M059J (cell line): ENCODE measurements at places on chromosomes 5 and 9.
A peak's percentile ranks its signal among the peaks of the same experiment; 100 is the strongest.

DNA sequence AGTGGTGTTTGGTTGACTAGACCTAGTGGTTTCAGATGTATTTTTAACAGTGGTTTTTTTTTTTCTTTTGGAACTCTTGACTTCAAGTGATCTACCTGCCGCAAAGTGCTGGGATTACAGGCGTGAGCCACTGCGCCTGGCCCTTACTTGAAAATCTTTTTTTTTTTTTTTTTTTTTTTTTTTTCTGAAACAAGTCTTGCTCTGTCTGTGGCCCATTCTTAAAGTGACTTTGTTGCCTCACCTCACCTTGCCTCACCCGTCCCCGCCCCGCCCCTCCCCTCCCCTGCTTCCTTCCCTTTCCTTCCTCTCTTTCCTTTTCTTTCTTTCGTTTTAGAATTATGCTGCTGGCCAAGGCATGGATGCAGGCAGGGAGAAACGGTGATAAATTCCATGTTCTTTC is 26.0 kb downstream of the GPBP1 start:
- no peak for DNase-seq

DNA sequence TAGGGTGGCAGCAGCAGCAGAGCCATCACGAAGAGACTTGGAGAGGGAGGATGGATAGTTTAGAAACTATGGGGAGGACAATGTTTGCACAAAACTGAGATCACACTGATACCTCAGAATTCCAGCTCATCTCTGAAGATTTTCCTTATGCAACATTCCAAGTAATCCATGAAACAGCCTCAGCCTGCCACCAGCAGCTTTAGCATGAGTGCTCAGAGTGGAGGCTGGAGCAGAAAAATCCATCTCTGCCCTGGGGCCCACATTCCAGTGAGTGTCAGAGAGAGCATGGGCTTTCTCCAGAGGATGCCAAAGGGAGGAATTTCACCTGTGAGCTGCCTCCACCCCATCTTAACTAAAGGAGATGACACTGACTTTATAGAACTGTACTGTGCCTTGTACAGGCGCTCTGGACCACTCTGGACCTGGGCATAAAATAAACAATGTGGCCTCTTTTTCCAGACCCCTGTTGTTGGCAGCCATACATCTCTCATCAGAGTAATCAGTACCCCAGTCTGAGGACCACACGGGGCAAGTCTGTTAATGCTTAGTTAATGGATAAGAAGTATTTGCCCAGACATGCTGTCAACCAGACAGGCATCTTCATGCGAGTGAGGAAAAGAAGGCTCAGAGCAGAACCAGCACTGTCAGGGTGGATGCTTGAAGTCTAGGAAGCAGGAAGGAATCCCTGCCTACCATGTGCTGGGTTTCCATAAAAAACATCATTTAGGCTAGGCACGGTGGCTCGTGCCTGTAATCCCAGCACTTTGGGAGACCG is 440.9 kb downstream of the ENC1 start:
- DNase-seq = peak; percentile 63

GRCh38 chr5:77239126-77239741 is 28.8 kb downstream of the PDE8B start:
- peak; percentile 22 for DNase-seq

- DNase-seq = peak; percentile 61
Observed at GRCh38 chr5:140926443-140927227, 536 bp downstream of the PCDHAC1 start.

GRCh38 chr5:78699552-78700153 is 51.1 kb upstream of the LHFPL2 start:
- DNase-seq = peak; percentile 100

DNA sequence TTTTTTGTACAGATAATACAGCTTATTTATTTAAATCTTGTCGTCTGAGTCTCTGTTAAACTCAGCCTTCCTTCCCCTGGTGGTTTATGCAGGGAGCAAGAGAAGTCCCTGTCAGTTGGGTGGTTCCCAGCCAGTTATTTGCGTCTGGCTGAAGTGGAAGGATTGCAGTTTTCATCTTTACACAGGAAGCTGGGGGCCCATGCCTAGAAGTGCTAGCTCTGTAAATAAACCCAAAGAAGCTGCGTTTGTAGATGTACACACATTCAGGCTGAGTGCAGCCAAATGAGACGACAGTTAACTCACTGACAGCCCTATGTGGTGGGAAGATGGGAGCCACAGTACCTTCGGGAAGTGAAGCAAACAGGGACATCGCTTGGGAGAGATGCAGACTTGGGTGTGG is 122.1 kb downstream of the SAXO1 start:
- no peak for DNase-seq

DNA sequence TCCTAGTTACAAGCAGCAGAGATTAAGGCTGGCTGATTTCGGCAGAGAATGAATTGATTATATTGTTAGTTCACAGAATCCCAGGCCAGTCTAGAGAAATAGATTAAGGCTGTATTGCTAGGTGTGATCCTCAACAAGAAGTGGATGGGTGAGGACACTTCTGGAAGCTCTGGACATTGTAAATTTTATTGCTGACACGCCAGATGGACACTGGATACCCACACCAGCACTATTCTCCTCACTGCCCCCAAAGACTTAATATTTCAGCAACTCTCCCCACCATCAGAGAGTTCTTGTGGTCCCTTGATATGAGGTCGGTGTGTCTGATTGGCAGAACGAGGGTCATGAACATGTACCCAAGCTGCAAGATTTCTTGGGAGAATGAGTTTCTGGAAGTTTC is 171.6 kb upstream of the EGFLAM start:
- no peak for DNase-seq
